Immature natural killer cell (primary cell): ENCODE measurements at places on chromosomes 13 and 19.
A peak's percentile ranks its signal among the peaks of the same experiment; 100 is the strongest.

DNA sequence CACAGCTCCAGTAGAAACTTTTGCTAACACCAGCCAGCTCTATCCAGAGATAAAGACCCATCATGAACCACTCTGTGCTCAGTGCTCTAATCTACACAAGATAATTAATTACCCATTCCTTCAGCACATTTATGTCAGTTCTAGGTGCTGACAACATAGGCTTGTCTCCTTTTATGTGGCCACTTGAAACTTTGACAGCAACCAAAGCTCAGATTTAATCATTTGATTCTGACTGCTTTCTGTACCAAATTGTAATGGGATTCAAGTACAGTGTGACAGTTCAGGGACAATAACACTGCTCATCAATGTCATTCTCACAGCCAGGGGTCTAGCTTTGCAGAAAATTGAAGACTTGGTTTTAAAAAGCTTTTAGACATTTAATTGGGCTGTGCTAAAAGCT is 266.6 kb downstream of the KCTD12 start:
- DNase-seq = no peak

GRCh38 chr13:21638319-21639282 is 32.3 kb upstream of the FGF9 start:
- peak; percentile 38 for DNase-seq

- DNase-seq = no peak
Measured at GRCh38 chr13:36130552-36131221, 495 bp downstream of the DCLK1 start.

- no peak for DNase-seq
Measured at GRCh38 chr13:46801858-46802257, 4.9 kb upstream of the ESD start.

GRCh38 chr13:66492479-66492878 is 737.7 kb downstream of the PCDH9 start:
- DNase-seq = no peak

GRCh38 chr13:88153353-88153752 is 482.2 kb downstream of the SLITRK5 start:
- no peak for DNase-seq

- DNase-seq = no peak
Measured at GRCh38 chr13:106568299-106569003, 514 bp upstream of the ARGLU1 start.

GRCh38 chr19:56252699-56253422 is 19.7 kb upstream of the EDDM13 start:
- peak; percentile 59 for DNase-seq

DNA sequence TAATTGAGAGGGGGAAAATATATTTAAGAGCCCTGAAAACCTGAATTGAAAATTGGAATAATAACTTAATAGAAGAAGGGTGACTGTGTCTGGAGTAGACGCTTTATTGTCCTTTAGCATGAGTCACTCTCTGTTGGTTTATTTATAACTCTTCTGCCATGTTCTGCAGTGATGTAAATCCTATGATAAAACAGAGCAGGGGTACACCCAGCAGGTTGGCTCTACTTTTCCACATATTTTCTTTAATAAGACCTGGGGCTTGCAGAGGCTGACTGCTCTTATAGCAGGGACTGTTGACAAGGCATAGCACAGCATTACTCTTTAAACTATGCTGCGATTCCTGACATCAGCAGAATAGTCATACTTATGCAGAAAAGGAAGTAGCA is 389.9 kb upstream of the PCDH9 start:
- no peak for DNase-seq

DNA sequence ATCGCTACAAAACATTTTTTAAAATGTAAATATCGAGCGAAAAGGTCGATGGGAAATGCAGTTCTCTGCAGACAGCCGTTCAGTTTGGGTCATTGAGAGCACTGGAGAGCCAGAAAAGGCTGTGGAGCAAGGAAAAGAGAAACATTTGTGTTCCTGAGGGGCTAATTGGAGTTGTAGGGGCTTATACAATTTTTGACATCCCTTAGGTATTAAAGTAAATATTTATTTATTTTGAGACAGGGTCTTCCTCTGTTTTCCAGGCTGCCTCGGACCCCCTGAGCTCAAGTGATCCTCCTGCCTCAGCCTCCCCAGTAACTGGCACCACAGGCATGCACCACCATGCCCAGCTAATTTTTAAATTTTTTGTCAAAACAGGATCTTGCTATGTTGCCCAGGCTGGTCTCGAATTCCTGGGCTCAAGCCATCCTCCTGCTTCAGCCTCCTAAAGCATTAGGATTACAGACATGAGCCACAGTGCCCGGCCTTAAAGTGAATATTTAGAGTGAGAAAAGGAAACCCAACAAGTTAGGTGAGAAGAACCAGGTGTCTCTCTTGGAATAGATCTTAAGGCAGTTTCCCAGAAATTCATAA is 825 bp upstream of the YIF1B start:
- no peak for DNase-seq

DNA sequence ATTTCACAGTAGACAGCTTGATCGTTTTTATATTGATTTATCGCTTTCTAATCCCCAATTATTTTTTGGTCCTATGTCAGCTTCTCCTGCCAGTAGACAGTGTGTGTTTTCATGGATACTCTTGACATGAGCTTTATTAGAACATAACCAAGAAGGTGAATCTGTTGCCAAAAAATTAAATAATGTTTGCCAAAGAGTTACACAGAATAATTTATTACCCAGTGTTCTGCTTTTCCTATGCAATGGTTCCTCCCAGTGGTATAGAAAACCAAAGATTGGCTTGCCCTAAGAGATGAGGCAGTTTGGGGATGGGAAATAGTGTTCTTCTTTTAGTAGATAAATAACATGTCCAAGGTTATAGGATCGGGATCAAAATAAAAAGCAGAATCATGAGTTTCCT is 8.5 kb upstream of the FRY start:
- no peak for DNase-seq

- no peak for DNase-seq
Measured at GRCh38 chr13:111365149-111366005, 44.9 kb downstream of the TEX29 start.

DNA sequence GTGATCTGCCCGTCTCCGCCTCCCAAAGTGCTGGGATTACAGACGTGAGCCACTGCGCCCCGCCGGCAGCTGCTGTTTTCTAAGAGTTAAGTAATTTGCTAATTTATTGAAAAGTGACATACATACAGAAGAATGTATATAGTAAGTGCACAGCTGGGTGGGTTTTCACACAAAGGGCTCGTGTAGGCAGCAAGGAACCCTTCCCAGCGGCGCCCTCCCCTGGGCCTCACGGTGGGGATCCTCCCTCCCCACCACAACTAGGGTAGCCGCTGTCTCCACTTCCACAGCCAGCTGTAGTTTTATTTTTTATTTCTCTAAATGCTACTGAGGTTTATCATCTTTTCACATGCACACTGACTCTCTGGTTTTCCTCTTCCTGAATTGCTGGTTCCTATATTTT is 64.9 kb downstream of the CRYL1 start:
- no peak for DNase-seq

- peak; percentile 61 for DNase-seq
Measured at GRCh38 chr19:8615813-8616596, 5.5 kb upstream of the ADAMTS10 start.

- DNase-seq = no peak
Measured at GRCh38 chr13:76730220-76730619, 156.0 kb downstream of the KCTD12 start.
